ENCODE measurements at places on chromosomes 6 and 20.

GRCh38 chr6:52538901-52539354, 37.9 kb downstream of the TRAM2 start:
- no peak for DNase-seq

- no peak for DNase-seq
Measured at GRCh38 chr6:37792457-37793033, 27.0 kb upstream of the ZFAND3 start.

GRCh38 chr20:37205794-37206193, 26.4 kb upstream of the MROH8 start:
- DNase-seq: no peak

DNA sequence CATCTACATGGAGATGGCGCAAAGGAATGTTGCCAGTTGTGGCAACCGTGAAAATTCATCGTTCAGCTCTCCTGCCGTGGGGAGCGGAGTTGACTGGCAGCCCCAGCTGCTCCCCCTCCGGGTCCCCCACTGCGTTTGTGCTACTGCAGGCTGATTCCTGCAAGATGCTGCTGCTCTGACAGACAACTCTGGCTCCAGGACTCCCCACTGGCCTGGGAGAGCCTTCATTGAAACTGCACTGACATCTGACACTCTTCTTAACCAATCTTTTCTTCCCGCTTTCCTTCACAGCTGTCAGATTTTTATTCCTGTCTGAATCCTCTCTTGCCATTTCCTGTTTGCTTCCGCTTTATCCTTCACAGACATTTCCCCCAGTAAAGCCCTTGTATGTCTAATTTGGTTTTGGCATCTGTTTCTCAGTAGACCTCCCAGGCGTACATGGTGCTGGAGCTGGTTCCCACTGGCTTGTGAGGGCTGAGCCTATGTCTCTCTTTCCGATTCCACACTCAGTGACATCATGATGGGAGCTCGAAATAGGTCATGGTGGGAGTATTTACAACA, 9.5 kb upstream of the ATRN start:
- no peak for DNase-seq

GRCh38 chr20:50541606-50542041, 31.4 kb downstream of the PTPN1 start:
- no peak for DNase-seq

DNA sequence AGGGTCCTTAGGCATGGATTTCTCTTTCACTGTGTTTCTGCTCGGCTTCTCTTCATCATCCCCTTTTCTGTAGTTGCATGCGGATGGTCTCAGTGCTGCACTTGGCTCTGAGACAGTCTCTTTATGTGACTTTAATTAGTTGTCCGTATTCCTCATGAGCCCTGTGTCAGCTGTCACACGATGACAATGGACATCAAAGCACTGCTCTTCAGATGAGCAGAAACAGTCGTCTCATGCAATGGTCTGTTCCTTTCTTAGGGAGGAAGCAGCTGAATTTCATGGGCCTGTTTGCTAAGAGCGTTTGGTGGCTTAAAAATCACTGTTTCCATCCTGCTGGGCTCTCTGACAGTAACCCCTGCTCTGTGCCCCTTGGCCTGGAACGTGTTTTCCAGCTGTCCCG, 64.9 kb downstream of the SYTL3 start:
- DNase-seq: no peak

- no peak for DNase-seq
Measured at GRCh38 chr20:10537850-10538480, 102.9 kb downstream of the SLX4IP start.

DNA sequence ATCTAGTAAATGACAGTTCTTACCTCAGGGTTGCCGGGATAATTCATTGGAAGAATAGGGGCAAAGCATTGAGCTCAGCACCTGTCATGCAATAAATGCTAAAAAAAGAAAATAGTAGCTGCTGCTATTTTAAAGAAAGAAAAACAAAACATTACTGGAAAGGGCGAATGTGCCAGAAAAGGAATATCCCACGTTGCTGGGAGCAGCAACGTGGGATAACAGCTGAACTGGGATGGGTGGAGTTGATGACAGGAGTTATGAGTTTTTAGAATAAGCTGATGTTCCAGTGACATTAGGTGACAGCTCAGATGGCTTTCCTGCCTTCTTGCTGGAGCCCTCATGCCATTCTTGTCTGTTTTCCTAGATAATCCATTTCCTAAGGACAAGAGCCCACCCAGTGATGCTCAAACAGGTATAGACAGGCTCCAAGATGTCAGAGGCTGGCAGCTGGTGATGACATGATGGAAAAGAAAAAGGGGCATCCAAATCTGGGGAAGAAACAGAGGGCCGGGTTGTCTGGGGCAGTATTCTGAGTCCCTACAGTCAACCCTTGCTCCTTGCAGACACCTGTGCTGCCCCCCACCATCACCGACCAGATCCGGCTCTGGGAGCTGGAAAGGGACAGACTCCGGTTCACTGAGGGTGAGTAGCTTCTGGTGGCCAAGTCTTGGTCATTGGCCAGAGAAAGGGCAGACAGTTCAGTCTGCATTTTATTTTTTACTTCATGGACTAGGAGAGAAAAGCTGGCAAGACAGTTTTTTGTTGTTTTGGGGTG, 1.1 kb upstream of the VARS2 start:
- DNase-seq: no peak

DNA sequence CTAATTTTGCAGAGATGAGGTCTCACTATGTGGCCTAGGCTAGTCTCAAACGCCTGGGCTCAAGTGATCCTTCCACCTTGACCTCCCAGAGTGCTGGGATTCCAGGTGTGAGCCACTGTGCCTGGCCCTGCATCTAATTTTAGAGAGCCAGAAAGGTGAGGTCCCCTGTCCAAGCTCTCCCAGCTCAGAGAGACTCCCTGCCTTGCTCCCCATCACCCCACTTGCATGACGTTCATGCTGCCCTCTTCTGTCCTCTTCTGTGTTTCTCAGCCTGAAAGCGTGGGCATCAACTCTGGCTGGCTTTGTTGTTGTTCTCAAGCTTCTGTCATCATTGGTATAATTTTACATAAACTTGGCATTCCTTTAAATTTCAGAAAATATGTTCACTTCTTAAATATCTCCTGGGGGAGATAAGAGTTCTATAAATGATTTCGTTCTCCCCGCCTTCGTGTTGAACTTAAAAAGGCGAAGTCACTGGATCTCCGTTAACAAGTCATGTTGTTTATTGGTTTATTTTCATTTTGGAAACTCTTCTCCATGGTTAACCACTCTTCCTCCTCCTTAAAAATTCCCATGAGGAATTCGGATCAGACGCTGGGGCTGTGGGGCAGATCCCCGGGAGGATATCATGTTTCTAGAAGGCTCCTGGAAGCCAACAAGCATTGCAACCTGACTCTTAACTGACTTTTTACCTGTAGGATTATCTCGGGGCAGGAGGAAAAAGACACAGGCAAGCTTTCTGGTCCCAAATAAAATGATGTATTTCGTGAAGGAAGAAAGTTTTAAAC, 13.2 kb upstream of the PARD6B start:
- no peak for DNase-seq

GRCh38 chr6:163413345-163414116, 987 bp upstream of the QKI start:
- peak; percentile 58 for DNase-seq

GRCh38 chr6:155448668-155449449, 6.8 kb downstream of the NOX3 start:
- no peak for DNase-seq

GRCh38 chr20:36632147-36632486, 13.9 kb downstream of the SLA2 start:
- no peak for DNase-seq

- no peak for DNase-seq
Measured at GRCh38 chr20:25055711-25056495, 2.0 kb downstream of the ACSS1 start.

DNA sequence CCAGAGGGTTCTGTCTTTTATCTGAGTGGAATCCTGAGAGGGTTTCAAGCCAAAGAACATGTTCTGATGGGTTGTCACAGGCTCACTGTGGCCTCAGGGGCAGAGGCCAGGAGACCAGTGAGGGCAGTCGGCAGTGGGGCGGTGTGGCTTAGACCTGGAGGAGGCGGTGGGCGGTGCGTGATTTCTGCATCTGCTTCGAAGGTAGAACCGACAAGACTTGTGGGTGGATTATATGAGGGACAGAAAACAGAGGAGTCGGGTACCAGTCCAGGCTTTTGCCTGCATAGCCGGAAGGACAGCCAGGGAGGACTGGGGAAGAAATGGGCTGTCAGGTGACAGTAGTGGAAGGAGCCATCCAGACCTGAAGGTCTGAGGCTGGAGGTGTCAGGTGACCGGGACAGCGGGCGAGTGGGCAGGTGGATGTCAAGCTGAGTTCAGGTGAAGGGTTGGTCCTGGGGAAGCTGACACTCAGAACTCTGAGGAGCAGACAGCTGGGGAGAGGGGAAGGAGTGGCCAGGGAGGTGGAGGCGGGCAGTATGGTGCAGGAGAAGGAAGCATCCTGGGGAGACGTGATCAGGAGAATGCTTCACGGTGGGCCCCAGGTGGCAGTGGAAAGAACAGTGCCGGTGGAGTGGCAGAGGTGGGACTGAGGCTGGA, 3.1 kb downstream of the CTSZ start:
- DNase-seq: no peak

GRCh38 chr20:51667002-51667408, 101.2 kb downstream of the ATP9A start:
- DNase-seq: no peak

DNA sequence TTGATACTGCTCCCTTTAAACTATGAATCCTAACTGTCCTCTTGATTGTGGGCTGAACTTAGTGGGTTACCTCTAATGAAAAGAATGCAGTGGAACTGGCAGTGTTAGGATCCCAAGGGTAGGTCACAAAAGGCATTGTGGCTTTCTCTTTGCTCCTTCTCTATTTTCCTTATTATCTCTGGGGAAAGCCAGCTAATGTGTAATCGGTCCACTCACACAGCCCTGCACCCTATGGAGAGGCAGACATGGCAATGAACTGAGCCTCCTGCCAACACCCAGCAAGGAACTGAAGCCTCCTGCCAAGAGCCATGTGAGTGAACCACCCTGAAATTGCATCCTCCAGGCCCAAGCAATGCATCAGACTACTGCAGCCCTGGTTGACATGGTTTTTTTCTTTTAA, 24.6 kb upstream of the ZNF133 start:
- DNase-seq: no peak

GRCh38 chr6:56168596-56168995, 78.8 kb downstream of the COL21A1 start:
- no peak for DNase-seq

DNA sequence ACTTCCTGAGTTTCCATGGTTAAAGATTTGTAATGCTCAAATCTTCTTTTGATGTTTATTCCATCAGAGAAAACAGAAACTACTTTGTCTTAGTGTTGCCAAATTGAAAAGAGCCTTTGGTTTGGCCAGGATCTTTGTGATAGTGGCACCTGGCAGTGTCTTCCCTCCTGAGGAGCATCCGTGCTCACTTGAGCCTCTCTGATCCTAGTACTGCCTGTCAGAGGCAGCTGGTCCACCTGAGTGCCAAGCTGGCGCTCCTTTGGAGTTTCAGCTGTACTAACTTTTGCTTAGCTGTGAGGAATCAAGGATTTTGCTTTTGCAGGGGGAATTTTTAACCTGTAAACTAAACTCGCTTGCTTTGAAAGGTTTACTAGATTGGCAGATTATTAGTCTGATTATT, 61.4 kb downstream of the SCAND1 start:
- no peak for DNase-seq

DNA sequence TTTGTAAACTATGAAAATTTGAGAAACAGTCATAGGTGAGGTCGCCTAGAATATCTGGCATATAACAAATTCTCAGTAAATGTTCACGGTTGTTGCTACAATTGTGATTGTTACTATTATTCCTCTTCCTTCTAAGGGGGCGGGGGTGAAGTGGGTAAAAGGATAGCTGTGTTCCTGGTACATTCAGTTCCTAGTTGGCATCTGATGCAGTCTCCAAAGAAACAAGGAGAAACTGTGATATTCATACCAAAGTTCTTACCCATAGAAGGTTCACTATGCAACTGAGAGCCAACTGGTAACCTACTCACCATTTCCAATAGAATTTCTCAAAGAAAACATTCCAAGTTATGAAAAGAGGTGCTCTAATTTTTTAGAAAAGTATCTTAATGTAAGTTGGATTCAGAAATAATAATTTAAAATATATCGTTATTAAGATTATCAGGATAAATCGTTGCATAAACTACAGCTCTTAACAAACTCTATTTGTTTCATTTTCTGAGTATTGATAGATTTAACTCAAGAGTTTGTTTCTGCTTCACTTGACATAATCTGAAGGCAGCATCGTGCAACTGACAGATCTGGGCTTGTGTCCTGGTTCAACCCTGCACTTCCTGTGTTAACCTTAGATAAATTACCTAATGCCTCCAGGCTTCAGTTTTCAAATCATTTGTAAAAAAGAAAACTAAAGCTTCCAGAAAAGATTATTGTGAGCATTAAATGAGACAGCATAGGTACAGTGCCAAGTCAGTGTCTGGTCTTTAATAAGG, 13.3 kb upstream of the MAP7 start:
- DNase-seq: no peak

DNA sequence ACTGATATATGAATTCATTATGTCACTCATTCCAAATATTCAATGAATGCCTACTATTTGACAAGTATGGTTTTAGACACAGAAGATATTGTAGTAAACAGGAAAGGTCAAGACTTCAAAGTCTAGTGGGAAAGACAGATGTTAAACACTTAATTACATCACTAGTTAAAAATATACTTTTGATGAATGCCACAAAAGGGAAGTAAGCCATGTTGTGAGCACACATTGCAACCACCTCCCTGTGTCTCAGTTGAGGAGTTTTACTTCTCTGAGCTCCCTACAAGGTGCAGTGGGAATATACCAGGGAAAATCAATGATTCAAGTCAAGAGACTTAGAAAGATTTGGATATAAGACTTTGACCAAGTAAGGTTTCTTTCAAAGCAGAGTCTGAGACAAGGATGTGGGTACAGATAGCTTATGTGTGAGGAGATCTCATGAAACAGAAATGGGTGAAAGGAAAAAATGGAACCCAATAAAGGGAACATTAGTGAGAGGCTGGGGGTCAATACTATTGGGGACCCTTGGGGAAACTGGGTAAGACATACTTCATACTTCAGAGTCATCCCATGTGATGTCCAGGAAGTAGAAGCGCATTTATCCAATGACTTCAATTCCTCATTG, 503.7 kb downstream of the KIF16B start:
- no peak for DNase-seq

All from NCI-H187 (cell line).